ENCODE measurements at places on chromosomes 1 and 21. TPM values are rescaled to one million over a fixed set of nuclear protein-coding genes. Genes with fewer than 3 reads are reported as not detected.
A peak's percentile ranks its signal among the peaks of the same experiment; 100 is the strongest.

GRCh38 chr1:152951711-152952110 is 4.7 kb downstream of the SPRR5 start:
- no peak for DNase-seq

GRCh38 chr1:151504759-151505158 is 6.4 kb upstream of the CGN start:
- no peak for DNase-seq

Gene PGBD5
- polyA plus RNA-seq = 0.07 TPM

Gene AK4
- polyA plus RNA-seq = 24.2 TPM

Gene REN
- 0.99 TPM for polyA plus RNA-seq

- no peak for DNase-seq
These were observed 35.6 kb upstream of the RRP15 start for GRCh38 chr1:218249338-218250140.

DNA sequence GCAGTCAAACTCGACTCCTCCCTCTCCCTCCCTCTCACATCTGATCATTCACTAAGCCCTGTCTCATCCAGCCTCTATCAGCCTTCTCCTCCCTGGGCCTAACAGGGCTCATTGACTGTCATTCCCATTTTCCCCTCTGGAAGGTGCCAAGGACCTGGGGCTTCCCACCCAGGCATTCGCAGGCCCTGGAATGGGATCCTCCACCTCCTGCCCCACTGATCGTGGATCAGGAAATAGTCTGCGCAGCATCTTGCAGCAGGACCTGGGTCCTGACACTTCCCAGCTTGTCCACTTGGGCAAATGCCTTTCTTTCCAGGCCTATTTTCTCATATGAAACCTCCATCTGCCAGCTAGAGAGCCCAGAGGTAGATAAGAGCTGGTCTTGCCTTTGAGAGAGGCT is 71.2 kb upstream of the ZC3H12A start:
- no peak for DNase-seq

DNA sequence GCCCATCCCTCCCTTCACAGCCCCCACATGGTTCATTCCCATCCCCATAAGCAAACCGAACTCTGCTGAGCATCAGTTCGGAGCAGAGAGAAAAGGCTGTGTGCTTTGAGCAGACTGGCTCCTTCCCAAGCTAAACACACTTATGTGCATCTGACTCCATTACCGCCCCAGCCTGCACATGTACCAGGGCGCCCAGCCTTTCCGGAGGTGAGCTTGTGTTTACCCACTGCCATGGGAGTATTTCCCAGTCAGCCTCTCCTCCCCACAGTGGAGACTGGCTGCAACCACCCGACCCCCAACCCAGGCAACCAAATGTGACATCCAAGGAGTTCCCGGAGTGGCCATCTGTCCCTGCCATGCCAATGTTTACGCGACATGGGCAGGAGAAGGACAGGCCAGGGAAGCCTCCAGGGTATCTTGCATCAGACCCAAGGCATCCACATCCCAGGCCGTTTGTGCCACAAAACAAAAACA is 9.4 kb downstream of the TIAM1 start:
- no peak for DNase-seq

DNA sequence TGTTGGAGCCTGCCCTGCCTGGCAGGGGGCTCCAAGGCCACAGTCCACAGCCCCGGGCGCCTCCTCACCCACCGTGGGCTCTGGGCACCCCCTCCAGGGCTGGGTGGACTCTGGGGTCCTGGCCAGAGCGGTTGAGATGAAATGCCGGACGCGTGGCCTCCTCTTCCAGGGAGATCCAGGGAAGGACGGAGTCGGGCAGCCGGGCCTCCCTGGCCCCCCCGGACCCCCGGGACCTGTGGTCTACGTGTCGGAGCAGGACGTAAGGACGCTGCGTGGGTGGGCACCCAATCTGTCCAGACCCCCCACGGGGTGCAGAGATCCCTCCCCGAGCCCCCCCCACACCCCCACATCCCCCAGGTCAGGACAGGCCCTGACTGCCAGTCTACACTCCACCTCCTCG is 51.2 kb downstream of the SLC19A1 start:
- no peak for DNase-seq

Gene SLFNL1
- 0.10 TPM for polyA plus RNA-seq

DNA sequence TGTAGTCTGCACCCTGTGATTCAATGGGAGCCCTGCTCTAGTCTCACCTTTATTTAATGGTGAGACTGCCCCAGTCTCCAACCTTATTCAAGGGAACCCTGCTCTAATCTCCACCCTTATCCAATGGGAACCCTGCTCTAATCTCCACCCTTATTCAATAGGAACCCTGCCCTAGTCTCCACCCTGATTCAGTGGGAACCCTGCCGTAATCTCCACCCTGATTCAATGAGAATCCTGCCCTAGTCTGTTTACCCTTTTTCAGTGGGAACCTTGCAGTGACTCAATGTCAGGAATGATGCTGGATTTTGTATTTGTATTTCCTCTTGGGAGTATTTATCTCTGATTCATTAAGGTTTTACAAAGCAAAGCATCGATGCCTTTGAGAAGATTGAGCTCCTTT is 39.5 kb downstream of the TRPM2 start:
- no peak for DNase-seq

GRCh38 chr1:22143065-22144033 is at the start of gene WNT4:
Gene WNT4 (minus strand): TSS chr1:22143097. CDS start chr1:22142922, 175 bp downstream.
- DNase-seq = no peak

DNA sequence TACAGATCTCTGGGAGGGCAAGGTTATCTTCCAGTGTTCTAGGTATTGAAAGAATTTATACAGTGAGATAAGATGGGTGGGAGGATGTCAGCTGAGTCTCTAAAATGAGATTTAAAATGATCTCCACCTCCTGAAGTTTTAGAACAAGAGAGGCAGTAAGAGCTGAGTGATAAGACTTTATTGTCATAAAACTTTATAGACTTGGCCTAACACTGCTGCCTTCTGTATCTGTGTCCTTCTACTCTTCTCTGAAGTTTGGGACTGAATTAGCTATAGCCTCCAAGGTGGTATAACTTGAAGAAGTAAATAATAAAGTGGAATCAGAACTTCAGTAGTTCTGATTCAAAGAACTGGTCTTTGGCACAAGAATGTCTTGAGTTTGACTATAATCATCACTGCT is 48.3 kb downstream of the SUCO start:
- DNase-seq = no peak

GRCh38 chr21:33619726-33620125 is 21.8 kb downstream of the CRYZL1 start:
- DNase-seq = no peak

Gene RAB42
- 2.0 TPM for polyA plus RNA-seq

- DNase-seq = peak; percentile 71
These were observed 53.1 kb downstream of the NBPF6 start for GRCh38 chr1:108503062-108503733.

Gene SLC45A3
- polyA plus RNA-seq = 0.91 TPM

Gene KRTAP11-1
- polyA plus RNA-seq = not detected

DNA sequence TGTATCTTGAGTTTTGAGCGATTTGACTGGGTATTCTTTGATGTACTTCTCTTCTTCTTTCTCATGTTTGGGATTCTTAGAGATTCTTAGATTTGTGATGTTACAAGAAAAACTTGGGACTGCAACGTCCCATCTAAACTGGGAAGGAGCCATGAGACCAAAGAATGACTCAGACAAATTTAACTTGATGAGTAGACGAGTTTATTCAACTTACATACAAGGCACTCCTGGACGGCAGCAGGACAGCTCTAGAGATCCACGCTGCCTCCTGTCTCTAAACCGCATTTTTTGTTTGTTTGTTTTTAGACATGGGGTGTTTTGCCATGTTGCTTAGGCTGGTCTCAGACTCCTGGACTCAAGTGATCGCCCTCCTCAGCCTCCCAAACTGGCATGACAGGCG is 137.1 kb downstream of the PIK3R3 start:
- no peak for DNase-seq
